Sigmoid colon (tissue), 7 donors: ENCODE measurements at places on chromosomes 4 and X. TPM values are rescaled to one million over a fixed set of nuclear protein-coding genes. Genes with fewer than 3 reads are reported as not detected.
A peak's percentile ranks its signal among the peaks of the same experiment; 100 is the strongest.

The KIAA1210 gene
- not detected for total RNA-seq

The MID1 gene
- total RNA-seq: 62.0 TPM

The FMR1NB gene
- not detected for total RNA-seq

The RGN gene
- 5.3 TPM for total RNA-seq

The POU3F4 gene
- total RNA-seq: 0.71 TPM

DNA sequence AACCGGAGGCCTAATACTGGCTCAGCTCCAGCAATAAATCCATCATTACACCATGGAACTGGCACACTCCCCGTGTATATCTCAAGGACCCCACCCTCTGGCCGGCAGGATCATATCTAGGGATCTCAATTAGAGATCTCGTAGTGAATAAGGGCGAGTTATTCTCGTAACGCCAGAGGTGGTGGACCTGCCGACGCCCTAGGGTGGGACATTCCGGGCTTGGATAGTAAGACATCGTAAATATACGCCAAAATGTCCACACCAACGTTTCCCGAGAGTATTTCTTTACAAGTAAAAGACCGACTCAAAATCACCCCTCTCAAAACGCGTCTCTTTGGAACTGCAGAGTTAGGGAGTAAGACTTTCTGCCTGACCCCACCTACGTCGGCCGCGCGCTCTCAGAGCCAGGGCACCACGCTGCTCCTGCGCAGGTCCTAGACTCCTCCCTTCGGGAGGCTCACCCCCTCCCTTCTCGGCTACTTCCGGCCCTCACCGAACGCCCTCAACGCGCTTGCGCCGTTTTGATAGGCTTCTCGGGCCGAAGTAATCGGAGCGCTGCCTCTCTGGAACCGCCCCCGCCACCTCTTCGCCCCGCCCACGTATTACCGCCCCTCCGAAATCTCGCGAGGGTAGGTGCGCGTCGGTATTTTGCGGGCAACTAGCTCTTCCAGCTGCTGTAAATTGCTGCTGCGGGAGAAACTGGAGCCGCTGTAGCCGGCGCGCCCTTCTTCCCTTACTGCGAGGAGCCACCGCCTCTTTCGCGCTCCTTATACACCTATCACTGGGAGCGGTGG lies at the start of gene WDR44:
Gene WDR44 (plus strand): TSS at position 643 of the 794 bp plus-strand sequence. CDS start 398 bp downstream, outside the sequence.
- H3K27me3 ChIP-seq: no peaks in the 10 kb centered on the region
- no peaks in the 10 kb centered on the region for H3K36me3 ChIP-seq
- no peaks in the 10 kb centered on the region for H3K4me1 ChIP-seq
- DNase-seq: peak; percentile 98

DNA sequence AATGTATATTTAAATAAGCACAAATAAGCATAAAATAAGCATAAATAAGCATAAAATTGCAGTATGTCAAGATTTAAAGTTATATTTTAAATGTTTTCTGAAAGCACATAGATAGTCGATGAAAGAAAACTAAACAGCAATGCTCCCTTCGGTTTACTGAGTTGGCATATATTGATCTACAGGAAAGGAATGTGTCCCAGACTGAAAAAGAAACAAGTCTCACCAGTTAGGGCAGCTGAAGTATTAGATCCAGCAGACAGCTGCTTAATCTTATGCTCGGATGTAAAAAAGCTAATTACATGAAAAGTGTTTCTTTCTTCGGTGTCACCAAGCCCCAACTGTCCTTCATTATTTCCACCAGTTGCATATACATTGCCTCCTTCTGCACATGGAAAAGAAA lies 8.7 kb downstream of the RPGR start:
- H3K4me1 ChIP-seq: no peaks in the 10 kb centered on the region
- H3K4me3 ChIP-seq: no peak overlapping the region

- H3K27ac ChIP-seq: no peak overlapping the region
- H3K4me3 ChIP-seq: no peak overlapping the region
- H3K36me3 ChIP-seq: no peaks in the 10 kb centered on the region
- no peak for DNase-seq
- no peaks in the 10 kb centered on the region for H3K27me3 ChIP-seq
Measured at GRCh38 chr4:138190452-138190858, 51.7 kb downstream of the SLC7A11 start.

DNA sequence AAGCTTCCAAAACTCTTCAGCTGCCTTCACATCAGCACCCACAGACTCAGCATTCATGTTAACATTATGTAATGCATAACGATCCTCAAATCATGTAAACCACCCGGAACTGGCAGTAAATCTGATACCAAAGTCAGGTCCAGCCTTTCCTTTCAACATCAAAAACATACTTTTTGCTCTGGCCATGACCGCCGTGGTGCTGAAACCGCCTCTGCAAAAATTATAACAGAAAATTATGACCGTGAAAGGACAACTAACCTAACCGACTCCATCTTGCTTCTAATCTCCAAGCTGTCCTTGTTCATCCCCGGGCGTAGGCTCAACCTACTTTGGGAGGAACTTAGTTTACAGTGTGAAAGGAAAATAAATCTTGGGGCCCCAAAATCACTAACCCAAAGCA lies 51.6 kb downstream of the TRMT44 start:
- no peak for DNase-seq
- H3K4me1 ChIP-seq: no peaks in the 10 kb centered on the region
- H3K27me3 ChIP-seq: no peaks in the 10 kb centered on the region
- no peaks in the 10 kb centered on the region for H3K36me3 ChIP-seq

DNA sequence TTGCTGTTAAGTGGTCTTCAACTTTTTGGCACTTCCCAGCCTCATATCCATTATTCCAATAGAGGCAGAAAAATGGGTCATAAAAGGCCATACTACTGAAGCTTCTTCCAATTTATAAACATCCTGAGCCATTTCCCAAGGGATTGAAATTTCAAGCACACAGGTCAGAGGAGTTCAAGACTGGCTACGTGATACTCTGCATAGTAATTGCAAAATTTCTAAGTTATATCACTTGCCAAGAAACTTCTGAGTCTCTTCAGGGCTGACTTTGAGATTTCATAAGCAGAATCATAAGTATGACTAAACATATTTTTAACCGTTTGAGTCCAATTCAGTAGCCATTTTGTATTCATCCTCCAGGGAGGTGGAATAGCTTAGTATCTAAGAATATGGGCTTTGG lies 75.6 kb upstream of the RXFP1 start:
- no peaks in the 10 kb centered on the region for H3K36me3 ChIP-seq
- no peaks in the 10 kb centered on the region for H3K4me1 ChIP-seq
- no peak overlapping the region for H3K4me3 ChIP-seq
- DNase-seq: no peak
- no peaks in the 10 kb centered on the region for H3K27me3 ChIP-seq
- H3K27ac ChIP-seq: no peak overlapping the region

GRCh38 chr4:148311526-148311925 lies 130.7 kb downstream of the NR3C2 start:
- H3K4me3 ChIP-seq: no peak overlapping the region
- DNase-seq: no peak
- no peaks in the 10 kb centered on the region for H3K36me3 ChIP-seq

DNA sequence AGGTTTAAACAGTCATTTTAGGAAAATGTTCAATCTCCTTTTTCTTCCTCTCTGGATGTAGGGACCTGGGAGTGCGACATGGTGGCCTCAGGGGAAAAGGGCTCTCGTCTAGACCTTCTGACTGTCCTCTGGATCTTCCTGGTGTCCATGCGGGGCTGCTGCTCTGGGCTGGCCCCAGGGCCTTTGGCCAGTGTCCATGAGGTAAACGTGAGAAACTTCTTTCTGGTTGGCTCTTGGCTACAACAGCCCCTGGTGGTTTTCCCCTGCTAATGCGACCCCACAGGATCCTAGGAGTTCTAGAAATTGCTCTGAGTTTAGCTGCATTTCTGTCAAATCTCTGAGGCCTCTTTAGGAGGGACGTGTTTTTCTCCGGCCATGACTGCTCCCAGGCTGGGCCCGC lies 85.7 kb downstream of the MFAP3L start:
- no peaks in the 10 kb centered on the region for H3K27me3 ChIP-seq
- H3K4me1 ChIP-seq: no peaks in the 10 kb centered on the region
- DNase-seq: no peak
- H3K27ac ChIP-seq: no peak overlapping the region

- peak; percentile 70 for DNase-seq
- H3K27me3 ChIP-seq: no peaks in the 10 kb centered on the region
- H3K36me3 ChIP-seq: no peaks in the 10 kb centered on the region
- H3K4me3 ChIP-seq: no peak overlapping the region
Measured at GRCh38 chr4:7857238-7857701, 82.4 kb downstream of the AFAP1 start.

- H3K27ac ChIP-seq: peak overlapping the region; percentile 19
- no peak overlapping the region for H3K4me3 ChIP-seq
- H3K27me3 ChIP-seq: no peaks in the 10 kb centered on the region
Measured at GRCh38 chr4:183253451-183253850, 66.6 kb downstream of the CLDN22 start.

DNA sequence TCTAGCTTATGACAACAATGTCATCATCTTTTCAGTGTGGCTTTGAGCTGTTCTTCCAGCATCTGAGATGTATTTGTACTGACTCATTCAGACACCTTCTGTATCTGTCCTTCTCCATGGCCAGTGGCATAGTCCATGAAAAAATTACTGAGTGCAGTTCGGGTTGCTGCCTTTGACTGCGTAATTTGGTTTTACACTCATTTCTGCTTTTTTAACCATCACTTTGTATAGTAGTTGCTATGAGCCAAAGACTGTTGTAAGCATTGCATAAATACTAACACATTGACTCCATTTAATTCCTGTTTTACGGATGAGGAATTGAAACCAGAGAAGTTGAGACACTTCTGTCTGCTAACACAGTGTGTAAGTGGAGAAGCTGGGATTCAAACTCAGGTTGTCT lies 190.7 kb upstream of the MID1 start:
- no peak overlapping the region for H3K27ac ChIP-seq
- no peak overlapping the region for H3K4me3 ChIP-seq
- no peaks in the 10 kb centered on the region for H3K36me3 ChIP-seq
- DNase-seq: no peak

DNA sequence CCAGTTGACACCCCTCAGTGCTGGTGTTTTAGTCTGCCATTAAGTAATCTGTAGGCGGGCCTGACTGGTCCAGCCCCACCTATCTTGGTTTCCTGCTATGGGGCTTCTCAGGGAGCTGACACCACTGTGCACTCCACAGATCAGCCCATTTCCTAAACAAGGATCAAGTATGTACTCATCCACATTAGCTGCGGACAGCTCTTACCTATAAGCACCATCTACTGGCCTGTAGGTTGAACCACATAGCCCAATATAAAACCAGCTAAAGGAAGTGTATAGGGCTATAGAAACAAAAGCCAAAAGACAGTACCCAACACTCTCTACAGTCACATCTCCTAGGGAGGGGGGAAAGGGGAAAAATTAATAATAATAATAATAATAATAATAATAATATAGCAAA lies 353.5 kb upstream of the CXorf51B start:
- DNase-seq: no peak
- H3K27me3 ChIP-seq: no peaks in the 10 kb centered on the region
- H3K4me1 ChIP-seq: no peaks in the 10 kb centered on the region
- H3K4me3 ChIP-seq: no peak overlapping the region
- H3K27ac ChIP-seq: no peak overlapping the region

DNA sequence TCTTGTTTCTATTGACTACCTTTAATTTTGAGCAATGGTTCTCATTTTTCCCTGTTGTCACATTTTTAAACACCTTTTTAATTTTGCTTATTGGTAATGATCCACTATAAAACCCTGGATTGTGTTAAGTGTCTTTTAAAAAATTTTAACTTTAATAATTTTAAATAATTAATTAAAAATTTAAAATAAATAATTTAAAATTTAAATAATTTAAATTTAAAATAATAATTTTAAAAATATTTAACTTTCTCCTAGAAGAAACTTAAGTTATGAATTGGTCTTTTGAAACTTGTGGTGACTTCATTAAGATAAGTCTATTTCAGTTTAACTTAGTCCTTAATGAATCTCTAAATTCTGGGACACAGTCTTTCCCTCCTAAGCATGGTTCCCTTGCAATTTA lies 566.3 kb upstream of the GALNTL6 start:
- no peaks in the 10 kb centered on the region for H3K4me1 ChIP-seq
- no peaks in the 10 kb centered on the region for H3K27me3 ChIP-seq
- DNase-seq: no peak
- H3K27ac ChIP-seq: no peak overlapping the region
- no peaks in the 10 kb centered on the region for H3K36me3 ChIP-seq

DNA sequence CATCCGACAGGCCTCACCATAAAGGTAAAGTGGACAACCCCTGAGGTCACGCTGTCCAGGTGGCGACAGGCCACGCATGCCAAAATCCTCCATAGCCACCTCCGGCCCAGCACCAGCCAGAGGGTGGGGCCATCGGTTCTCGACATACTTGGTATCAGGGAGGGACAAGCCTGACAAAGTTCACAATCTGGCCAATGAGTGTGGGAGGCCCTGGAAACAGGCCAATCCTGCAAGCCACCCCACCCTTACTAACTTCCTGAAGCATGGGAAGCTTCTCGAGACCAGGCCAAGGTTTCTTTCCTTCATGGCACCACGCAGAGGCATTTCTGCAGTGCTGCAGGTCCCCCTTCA lies 73.8 kb downstream of the MTMR1 start:
- H3K27ac ChIP-seq: no peak overlapping the region
- no peaks in the 10 kb centered on the region for H3K4me1 ChIP-seq
- no peak for DNase-seq
- H3K36me3 ChIP-seq: no peaks in the 10 kb centered on the region

- no peaks in the 10 kb centered on the region for H3K27me3 ChIP-seq
- no peak for DNase-seq
Measured at GRCh38 chr4:168777277-168777965, 232.6 kb downstream of the CBR4 start.

GRCh38 chrX:78839711-78840110 lies 92.2 kb downstream of the LPAR4 start:
- H3K36me3 ChIP-seq: no peaks in the 10 kb centered on the region
- DNase-seq: no peak
- H3K27ac ChIP-seq: no peak overlapping the region
- H3K27me3 ChIP-seq: no peaks in the 10 kb centered on the region
- H3K4me3 ChIP-seq: no peak overlapping the region

DNA sequence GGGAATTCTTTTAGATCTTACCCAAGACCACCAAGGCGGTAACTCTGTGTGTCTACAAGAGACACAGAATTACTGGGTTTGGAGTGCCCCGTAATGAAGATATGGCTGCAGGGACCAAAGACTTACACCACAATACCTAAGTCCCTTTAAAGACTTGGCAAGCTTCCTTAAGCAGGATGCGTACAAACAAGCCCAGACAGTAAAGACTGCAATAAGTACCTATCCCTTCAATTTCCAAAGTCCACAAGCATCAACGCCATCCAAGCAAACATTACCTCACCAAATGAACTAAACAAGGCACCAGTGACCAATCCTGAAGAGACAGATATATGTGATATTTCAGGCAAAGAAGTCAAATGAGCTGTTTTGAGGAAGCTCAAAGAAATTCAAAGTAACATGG lies 42.3 kb upstream of the RNF128 start:
- no peaks in the 10 kb centered on the region for H3K4me1 ChIP-seq
- H3K27ac ChIP-seq: no peak overlapping the region
- H3K27me3 ChIP-seq: no peaks in the 10 kb centered on the region
- H3K36me3 ChIP-seq: no peaks in the 10 kb centered on the region

GRCh38 chr4:122776916-122777315 lies 44.4 kb downstream of the BBS12 start:
- no peak for DNase-seq
- no peak overlapping the region for H3K27ac ChIP-seq
- H3K4me3 ChIP-seq: no peak overlapping the region
- H3K36me3 ChIP-seq: no peaks in the 10 kb centered on the region
- no peaks in the 10 kb centered on the region for H3K27me3 ChIP-seq
- no peaks in the 10 kb centered on the region for H3K4me1 ChIP-seq

GRCh38 chrX:137916090-137916746 lies 350.3 kb downstream of the ZIC3 start:
- H3K4me1 ChIP-seq: no peaks in the 10 kb centered on the region
- no peak overlapping the region for H3K4me3 ChIP-seq
- H3K27me3 ChIP-seq: no peaks in the 10 kb centered on the region
- H3K36me3 ChIP-seq: no peaks in the 10 kb centered on the region

GRCh38 chr4:159284113-159284512 lies 181.2 kb downstream of the RAPGEF2 start:
- H3K4me1 ChIP-seq: no peaks in the 10 kb centered on the region
- H3K36me3 ChIP-seq: no peaks in the 10 kb centered on the region
- DNase-seq: no peak
